ENCODE measurements at places on chromosomes 3 and 15.

DNA sequence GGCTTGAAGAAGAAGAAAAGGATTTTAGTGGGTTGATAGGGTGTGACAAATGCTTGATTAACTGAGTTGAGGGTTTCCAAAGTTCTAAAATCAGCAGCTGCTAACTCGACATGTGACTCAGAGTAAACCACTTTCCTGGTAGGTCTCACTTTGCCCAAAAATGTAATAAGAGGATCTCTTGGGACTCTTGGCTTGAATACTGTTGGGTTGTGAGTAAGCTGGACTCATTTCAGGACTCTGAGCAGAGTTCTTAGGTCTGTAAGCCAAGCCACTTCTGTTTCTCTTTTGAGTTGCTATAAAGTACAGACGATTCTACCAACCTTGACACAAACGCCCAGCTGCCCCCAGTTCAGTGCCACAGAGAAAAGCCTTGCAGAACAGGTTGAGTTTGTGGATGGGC lies 241.1 kb downstream of the ZNF621 start:
- DNase-seq = no peak

GRCh38 chr15:60118626-60119025 lies 114.5 kb downstream of the FOXB1 start:
- no peak for DNase-seq

- no peak for DNase-seq
Observed at GRCh38 chr3:43024181-43024885, 45.2 kb downstream of the GASK1A start.

DNA sequence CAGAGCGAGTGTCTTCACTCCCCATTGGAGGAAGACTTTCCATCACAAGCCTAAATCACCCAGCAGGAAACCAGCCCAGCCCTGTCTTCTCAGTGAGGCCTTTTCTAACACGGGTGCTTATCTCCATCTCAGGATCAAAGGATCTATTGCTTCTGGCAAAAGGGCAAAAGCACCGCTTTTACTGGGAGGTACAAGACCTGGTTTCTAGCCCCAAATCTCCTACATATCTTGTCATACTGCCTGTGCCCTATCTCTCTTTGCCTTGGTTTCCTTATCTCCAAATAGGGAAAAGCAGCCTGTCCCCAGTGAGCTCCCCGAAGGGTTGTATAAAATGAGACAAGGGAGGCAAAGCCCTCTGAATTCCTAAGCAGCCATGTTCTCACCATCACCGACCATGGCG lies 5.2 kb downstream of the GLB1 start:
- DNase-seq = peak; percentile 55

- DNase-seq = no peak
Observed at GRCh38 chr15:39242345-39242744, 338.5 kb upstream of the THBS1 start.

DNA sequence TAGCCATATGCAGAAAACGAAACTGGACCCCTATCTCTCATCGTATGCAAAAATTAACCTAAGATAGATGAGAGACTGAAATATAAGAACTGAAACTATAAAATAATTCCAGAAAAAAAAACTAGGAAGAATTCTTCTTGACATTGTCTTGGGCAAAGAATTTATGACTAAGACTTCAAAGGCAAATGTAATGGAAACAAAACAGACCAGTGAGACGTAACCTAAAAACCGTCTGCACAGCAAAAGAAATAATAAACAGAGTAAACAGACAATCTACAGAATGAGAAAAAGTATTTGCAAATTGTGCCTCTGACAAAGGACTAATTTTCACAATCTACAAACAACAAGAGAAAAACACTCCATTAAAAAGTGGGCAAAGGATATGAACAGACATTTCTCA lies 92.3 kb downstream of the FAM227B start:
- DNase-seq = no peak

GRCh38 chr3:59386165-59386564 lies 336.3 kb upstream of the CFAP20DC start:
- no peak for DNase-seq

GRCh38 chr15:33071451-33071850 lies 123.1 kb downstream of the FMN1 start:
- no peak for DNase-seq

GRCh38 chr3:88040529-88040928 lies 18.3 kb downstream of the CGGBP1 start:
- DNase-seq = no peak

- no peak for DNase-seq
Observed at GRCh38 chr15:32923176-32923575, 205.4 kb downstream of the GREM1 start.

DNA sequence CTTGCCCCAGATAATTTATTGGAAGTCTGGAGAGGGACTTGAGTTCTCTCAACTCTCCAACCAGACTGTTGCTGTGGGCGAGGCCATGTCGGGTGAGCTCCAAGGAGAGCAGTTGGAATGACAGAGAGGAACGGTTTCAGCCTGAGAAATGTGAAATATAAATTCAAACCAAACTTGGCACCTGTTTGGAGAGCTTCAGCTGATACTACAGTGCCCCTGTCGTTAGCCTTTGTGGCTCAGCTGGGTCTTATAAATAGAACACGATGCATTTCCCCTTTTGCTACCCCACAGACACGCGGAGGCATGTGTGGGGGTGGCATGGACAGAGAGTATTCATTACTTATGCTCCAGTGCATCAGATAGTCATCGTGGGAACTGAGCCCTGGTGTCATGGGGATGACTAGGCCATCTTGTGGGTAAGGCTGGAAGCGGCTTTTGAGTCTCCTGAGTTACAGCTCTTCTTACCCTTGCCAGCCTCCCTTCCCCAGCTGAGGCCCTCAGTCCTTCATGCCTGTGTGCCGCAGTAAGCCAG lies 15.6 kb downstream of the SMAD3 start:
- DNase-seq = no peak

DNA sequence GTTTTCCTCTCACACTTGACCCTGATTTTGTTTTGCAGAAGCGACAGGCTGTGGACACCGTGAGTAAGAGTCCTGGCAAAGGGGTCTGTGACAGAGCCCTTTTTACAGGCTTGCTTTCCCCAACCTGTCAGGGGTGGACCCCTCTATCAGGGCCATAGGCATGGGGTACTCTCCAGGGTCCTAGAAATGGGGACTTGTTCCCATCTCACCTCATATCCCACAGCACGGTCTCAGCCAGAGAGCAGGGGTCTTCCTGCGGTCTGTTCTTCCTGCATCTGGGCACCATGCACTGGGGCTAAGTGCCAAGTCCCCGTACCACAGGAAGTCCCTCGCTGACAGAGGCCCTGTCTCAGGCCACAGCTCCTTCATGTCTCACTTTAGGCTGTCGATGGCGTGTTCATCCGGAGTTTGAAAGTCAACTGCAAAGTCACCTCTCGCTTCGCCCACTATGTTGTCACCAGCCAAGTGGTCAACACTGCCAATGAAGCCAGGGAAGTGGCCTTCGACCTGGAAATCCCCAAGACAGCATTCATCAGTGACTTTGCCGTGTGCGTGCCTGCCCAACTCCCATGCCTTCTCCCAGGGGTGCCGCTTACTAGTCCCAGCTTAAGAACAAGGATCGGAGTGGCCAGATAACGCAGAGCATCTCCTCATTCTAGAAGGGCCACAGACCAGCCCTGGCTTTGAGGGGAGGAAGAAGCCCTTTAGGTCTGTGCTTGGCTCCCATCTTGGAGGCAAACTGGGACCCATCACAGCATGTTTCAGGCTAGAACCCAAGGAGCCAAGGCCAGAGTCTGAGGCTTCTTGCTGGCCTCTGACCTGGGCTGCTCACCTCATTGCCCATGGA lies 783 bp downstream of the ITIH1 start:
- no peak for DNase-seq

Data from ELF-1 (cell line).